Fibroblast of lung (primary cell): ENCODE measurements at places on chromosomes 3 and 15. TPM values are rescaled to one million over a fixed set of nuclear protein-coding genes. Genes with fewer than 3 reads are reported as not detected.

The RGMA gene
- total RNA-seq = 1.3 and 1.5 TPM in 2 replicates

The CASR gene
- under 0.01 TPM in 1 of 2 replicates, not detected in the other for total RNA-seq

The BFSP2 gene
- not detected in 2 replicates for total RNA-seq

The LRTM1 gene
- total RNA-seq = not detected in 2 replicates

The FAM174B gene
- 1.0 and 2.8 TPM in 2 replicates for total RNA-seq

The C3orf33 gene
- total RNA-seq = 3.6 TPM in 2 replicates

The FEZF2 gene
- total RNA-seq = not detected in 2 replicates

The FETUB gene
- not detected in 2 replicates for total RNA-seq
